Jurkat, Clone E6-1 (cell line): ENCODE measurements at places on chromosomes 6 and 20.

DNA sequence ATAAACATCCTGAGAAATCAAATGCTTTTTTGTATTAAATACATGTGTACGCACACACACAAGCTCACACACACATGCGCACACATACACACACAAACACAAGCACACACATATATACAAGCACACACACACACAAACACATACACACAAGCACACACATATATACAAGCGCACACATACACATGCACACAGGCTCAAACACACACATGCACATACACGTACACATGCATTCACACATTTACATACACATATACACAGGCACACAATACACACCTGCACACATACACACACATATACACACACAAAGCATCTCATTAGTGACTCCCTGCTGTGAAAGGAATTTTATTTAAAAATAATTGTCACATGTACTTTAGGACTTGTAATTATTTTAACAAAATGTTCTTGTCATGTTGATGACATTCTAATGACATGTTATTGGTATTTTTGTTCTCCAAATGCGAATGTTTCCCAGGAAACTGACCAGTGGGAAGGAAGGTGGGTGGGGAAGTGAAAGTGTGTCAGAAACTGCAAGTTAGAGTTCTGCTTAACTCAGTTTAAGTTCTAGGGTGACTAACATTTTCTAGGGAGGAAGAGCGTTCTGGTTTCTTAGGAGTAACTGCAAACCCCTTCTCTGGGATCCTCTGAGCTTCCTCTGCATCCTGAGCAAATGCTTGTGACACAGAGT lies 113.9 kb upstream of the ZNF217 start:
- peak; percentile 37 for DNase-seq

DNA sequence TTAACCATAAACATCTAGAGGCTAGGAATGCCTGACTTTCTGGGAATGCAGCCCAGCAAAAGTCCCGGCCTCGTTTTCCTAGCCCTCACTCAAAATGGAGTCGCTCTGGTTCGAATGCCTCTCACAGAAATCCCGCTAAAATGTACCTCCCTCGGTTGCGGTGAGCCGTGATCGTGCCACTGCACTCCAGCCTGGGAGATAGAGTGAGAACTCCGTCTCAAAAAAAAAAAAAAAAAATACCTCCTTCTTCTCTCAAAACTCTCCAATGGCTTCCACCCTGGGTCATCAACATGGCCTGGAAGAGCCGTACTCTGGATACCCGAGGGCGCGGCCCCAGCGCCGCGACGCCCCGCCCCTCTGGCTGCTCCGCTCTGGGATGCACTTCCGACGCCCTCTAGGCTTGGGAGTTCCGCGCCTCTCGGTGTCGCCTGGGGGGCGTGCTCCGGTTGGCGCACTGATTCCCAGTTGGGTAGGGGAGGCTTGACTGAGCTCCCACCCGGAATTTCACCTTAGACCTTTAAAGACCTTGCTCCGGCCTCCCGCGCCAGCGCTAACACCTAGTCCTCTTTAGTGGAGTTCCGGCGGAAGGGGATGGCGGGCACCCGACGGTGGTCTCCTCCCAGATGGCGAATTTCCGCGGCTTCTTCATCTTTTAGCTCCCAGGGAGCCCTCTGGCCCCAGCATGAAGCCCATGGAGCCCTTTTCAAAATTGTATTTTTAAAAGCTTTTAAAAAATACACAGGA lies 12.3 kb downstream of the HMGN4 start:
- peak; percentile 55 for DNase-seq

DNA sequence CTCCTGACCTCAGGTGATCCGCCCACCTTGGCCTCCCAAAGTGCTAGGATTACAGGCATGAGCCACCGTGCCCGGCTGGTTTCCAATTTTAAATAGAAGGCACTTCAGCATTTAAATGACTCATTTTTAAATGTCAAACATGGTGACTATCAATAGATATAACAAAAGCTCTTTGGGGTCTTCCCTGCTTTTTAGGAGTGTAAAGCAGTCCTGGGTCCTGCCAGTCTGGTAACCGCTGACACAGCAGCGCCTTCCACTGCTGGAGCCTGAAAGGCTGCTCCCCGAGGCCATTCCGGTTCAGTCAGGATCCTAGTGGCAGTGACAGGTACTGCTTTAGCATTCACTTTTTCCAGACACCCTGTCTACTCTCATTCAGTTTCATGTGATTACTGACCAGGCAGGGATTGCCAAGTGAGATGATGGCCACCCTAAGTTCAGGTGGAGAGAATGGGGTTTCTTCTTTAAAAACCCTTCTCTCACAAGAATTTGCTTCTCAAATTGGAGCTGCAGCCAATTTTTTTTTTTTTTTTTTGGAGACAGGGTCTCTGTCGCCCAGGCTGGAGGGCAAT lies 5.1 kb downstream of the DIDO1 start:
- peak; percentile 64 for DNase-seq

GRCh38 chr6:93592417-93592816 lies 173.1 kb upstream of the EPHA7 start:
- DNase-seq = no peak

DNA sequence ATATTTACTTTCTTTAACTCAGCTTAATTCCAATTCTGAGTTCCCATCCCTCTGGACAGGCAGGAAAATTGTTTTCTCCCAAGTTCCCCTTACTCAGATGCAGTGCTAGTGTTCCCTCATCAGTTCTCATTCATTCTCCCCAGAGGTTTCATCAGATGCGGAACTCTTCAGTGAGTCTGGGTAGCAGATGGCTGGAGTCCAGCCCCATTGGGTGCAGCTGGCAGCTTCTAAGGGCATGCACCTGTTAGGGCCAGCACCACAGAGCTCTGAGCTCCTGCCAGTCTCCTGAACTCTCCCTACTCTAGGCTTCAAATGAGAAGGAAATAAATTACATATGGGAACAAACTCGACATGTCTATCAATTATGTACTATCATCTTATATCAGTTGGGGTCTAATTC lies 76.6 kb downstream of the SOD2 start:
- no peak for DNase-seq

GRCh38 chr20:24960302-24960801 lies 11.3 kb downstream of the CST7 start:
- DNase-seq = no peak

DNA sequence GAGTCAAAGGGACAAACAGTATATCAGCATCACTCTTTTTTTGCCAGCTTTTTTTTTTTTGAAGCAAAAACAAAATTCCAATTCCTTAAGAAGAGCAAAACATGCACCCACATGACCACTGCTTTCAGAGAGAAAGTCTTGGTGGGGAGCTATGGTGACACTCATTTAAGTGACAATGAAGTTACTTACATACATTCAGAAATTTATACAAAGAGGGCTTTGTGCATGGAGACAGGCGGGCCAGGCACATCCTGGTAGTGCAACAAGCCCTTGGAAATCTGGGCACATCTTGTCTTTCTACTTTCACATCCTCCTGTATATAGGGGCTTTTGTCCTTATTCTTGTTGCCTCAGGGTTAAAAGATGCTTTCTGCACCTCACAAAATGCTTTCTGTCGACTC lies 55.9 kb downstream of the IL22RA2 start:
- no peak for DNase-seq

- no peak for DNase-seq
Observed at GRCh38 chr6:38436726-38437465, 202.8 kb downstream of the BTBD9 start.

DNA sequence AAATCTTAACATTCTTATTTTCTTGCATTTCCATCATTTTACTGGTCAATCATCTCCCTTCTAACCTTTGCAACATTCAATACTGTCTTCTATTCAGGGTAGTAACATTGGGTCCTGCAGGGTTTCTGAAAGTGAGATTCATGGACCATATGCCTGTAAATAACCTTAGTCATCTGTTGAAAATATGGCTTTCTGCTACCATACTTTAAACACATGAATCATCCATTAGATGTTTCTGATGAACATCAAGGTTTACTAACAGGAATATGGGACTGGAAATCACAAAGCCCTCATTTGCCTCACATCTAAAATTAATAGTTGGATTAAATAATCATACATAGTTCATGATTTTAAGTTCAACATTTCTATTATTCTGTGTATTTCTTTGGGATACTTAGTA lies 475.9 kb upstream of the MARCKS start:
- DNase-seq = no peak

GRCh38 chr20:60091861-60092260 lies 133.6 kb downstream of the CDH26 start:
- no peak for DNase-seq

GRCh38 chr20:19996917-19997316 lies 20.2 kb upstream of the NAA20 start:
- no peak for DNase-seq

GRCh38 chr6:113879186-113880096 lies 22.3 kb downstream of the MARCKS start:
- peak; percentile 23 for DNase-seq

DNA sequence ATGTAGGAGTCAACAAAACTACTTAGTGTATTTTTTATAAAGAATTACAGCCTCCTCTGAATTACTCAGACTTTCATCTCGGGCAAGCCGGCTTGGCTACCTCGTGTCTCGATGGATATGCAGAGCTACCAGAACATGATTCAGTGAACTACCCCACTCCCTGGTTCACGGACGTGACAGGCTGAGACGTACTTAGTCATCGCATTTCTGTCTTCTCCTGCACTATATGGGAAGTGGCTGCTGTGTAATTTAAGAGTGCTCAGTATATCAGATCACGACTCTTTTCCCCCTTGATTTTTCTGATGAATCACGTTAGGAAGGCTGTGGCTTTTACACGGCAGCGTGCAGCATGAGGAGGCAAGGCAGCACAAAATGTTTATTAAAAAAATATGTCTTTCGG lies 302.7 kb upstream of the ZFP64 start:
- DNase-seq = no peak

GRCh38 chr6:42185597-42185996 lies 9.2 kb downstream of the GUCA1B start:
- no peak for DNase-seq

DNA sequence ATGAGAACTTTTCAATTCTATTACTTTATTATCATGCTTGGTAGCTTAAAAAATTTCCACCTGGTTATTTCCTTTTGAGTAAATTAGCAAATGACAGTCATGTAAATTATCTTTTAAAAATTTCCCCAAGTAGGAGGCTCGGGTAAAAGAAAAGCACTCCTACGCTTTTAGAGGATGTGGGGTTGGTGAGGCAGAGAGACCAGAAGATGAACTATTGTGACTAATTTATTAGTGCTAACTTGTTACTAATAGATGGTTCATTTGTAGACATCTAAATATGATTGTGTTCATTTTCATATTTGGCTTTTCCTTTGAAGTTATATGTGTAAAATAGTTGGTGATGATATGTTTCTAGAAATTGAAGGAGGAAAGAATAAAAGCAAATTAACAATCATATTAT lies 27.0 kb downstream of the ZNF292 start:
- DNase-seq = no peak

GRCh38 chr20:38806855-38807655 lies 1.6 kb downstream of the PPP1R16B start:
- DNase-seq = no peak

DNA sequence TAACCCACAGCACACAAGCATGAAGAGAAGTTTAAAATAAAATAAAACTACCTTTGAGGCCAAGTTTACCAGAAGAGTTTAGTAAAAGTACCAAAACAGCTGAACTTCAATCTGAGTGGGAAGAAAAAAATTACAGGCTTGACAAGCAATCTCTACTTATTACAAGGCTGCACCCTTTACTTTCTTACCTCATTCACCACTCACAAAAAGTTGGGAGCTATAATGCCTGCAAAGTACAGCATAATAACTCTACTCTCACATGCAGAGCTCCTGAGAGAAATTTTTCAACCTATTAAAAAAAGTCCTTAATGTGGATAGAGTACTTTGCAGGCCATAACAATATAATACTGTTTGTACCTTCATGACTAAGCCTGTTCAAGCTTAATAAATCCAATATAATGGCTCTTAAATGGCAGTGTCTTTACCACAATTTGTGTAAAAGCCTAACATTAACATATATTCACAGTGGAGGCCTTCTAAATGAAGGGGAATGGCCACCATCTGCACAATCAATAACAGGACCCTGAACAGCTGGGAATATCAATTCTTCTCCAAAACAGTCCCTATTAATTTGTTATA lies 103.1 kb downstream of the DST start:
- DNase-seq = no peak

GRCh38 chr6:90177544-90178383 lies 118.9 kb downstream of the BACH2 start:
- DNase-seq = no peak

DNA sequence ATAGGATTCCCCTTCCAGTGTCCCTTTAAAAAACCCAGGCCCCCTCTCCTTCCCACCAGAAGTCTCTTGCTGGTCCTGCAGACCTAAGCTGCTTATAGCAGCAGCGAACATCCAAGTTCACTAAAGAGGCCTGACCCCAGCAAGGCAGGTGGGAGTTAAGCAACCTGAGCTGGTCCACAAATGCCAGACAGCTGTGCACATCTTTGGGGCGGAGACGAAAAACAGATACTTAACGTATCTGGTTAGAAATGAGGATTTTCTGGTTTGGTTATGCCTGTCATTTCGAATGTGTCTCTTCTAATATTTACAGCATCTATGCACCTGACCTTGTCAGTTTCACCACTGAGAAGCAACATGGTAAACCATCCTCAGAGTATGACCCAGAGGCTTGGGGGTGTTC lies 87.8 kb downstream of the SLC2A10 start:
- no peak for DNase-seq

GRCh38 chr20:34636648-34637047 lies 40.2 kb downstream of the PIGU start:
- DNase-seq = no peak

GRCh38 chr6:107634324-107635056 lies 144.6 kb downstream of the SOBP start:
- DNase-seq = no peak

GRCh38 chr20:49457444-49457843 lies 25.0 kb downstream of the KCNB1 start:
- no peak for DNase-seq

DNA sequence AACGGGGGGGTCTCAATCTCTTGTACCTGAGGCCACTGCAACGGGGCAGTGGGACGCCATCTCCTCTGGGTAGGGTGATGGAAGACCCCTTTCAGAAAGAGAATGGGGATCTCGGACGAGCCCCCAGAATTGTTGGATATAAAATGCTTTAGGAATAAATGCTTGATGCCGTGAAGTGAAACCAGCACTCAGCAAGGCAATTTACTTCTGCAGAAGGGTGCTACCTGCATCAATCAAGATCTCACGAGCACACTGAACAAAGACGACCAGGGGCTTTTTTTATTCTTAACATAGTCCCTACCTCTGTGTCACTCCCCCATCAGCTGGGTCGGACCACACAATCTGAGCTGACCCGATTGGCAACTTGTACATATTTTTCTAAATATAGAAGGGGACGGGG lies 203.6 kb upstream of the TBX18 start:
- no peak for DNase-seq

DNA sequence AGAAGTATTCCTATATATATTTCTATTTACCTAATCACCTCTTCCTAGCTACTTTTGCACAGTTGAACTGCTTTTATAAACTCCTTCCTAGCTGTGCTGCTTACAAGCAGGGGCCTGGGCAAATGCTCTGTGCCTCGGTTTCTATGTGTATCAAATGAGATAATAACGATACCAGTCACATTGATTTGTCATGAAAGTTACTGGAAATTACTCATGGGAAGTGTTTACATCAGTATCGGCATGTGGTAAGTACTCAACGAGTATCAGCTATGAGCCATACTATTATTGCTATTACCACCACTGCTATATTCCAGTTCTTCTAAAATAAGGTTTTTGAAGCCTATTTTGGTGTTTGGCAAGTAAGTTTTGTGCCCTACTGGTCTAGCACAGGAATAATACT lies 4.9 kb downstream of the LAMA4 start:
- DNase-seq = no peak

GRCh38 chr20:45911486-45912343 lies at the start of gene PLTP:
Gene PLTP, minus strand, starts transcription at chr20:45912155. Its CDS starts 703 bp downstream, at chr20:45911452.
- no peak for DNase-seq
